Lung (tissue), 17 donors: ENCODE measurements at places on chromosomes 16 and 17. TPM values are rescaled to one million over a fixed set of nuclear protein-coding genes. Genes with fewer than 3 reads are reported as not detected.

GRCh38 chr16:23920899-23921298 is 85.1 kb downstream of the PRKCB start:
- DNase-seq: no peak

KRT20 gene
- polyA plus RNA-seq: 0.24 TPM

DNA sequence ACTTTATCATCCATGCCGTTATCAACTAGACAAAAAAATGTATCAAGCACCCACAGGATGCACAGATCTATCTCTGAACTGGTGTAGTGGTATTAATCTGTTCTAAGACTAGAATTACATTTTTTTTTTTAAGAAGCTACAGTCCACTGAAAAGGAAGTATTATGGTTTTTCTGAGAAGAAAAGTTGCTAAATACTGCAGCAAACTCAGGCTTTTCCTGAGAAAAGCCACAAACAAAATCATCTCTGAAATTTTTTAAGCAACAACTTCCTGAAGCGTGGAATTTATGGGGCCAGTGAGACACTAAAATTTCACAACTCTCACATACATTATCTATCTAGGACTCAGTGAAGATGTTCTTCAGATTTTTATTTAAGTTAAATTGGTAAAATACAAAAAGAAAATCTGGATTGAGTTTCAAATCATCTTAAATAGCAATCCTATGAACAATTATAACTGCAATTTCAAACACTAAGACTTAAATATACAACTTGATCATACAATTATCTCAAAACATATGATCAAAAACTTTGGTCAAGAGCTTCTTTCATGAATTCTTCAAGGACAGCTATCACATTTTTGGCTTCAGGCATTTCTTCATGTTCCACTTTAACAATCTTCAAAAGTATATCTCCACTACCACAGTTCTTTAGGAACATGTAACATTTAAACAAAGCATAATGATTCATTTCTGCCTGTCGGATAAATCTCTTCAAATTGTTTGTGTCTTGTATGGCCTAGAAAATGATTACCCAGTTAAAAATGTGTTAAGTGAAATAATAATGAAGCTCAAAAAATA is 10.5 kb downstream of the C17orf75 start:
- no peak for DNase-seq

DNA sequence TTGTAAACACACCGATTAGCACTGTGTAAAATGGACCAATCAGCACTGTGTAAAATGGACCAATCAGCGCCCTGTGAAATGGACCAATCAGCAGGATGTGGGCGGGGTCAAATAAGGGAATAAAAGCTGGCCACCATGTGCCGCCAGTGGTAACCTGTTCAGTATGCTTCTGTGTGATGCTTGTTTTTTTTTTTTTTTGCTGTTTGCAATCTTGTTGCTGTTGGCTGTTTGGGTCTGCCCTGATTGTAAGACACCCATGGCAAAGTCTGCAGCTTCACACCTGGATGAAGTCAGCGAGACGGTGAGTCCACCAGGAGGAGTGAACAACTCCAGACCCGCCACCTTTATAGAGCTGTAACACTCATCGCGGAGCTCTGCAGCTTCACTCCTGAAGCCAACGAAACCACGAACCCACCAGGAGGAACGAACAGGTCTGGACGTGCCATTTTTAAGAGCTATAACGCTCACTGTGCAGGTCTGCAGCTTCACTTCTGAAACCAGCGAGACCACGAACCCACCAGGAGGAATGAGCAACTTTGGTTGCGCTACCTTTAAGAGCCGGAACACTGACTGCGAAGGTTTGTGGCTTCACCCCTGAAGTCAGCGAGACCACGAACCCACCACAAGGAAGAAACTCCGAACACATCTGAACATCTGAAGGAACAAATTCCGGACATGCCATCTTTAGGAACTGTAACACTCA is 85.0 kb upstream of the MED9 start:
- no peak for DNase-seq

GRCh38 chr17:59046192-59046591 is 60.5 kb downstream of the TRIM37 start:
- no peak for DNase-seq

DNA sequence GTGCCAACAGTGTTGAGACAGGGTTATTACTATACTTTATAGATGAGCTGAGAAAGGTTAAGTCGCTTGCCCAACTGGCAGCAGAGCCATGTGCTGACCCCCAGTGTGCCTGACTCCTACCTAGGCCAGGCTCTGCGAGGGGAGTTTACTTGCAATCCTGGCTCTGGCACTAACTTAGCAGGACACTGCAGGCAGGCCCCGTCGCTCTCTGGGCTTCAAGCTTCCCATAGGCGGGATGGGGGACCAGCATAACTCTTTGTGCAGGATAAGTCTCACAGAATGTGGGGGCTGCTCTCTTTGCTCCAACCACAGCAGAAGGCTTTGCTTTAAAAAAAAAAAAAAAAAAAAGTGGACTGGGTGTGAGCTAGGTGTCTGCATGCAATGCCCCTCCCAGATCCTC is 102.7 kb downstream of the GNAO1 start:
- no peak for DNase-seq

USP31 gene
- 3.4 TPM for polyA plus RNA-seq

DNA sequence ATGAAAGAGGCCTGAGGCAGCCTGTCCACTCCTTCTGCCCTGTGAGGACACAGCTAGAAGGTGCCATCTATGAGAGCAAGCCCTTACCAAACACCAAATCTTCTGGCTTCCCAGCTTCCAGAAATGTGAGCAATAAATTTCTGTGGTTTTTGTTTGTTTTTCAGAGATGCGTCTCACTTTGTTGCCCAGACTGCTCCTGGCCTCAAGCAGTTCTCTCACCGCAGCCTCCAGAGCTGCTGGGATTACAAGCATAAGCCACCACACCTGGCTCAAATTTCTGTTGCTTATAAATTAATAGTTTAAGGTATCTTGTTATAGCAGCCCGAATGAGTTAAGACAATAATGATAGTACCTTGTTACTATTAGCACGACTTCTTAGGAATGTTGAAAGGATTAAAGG is 12.5 kb upstream of the SLC16A11 start:
- DNase-seq: no peak

IGF2BP1 gene
- polyA plus RNA-seq: 0.06 TPM

GRCh38 chr17:78780335-78780734 is 1.7 kb downstream of the CYTH1 start:
- DNase-seq: no peak

ZNF287 gene
- 4.6 TPM for polyA plus RNA-seq

MYO15A gene
- 2.7 TPM for polyA plus RNA-seq

- no peak for DNase-seq
Observed at GRCh38 chr16:5903153-5903552, 805.6 kb upstream of the EEF2KMT start.

DNA sequence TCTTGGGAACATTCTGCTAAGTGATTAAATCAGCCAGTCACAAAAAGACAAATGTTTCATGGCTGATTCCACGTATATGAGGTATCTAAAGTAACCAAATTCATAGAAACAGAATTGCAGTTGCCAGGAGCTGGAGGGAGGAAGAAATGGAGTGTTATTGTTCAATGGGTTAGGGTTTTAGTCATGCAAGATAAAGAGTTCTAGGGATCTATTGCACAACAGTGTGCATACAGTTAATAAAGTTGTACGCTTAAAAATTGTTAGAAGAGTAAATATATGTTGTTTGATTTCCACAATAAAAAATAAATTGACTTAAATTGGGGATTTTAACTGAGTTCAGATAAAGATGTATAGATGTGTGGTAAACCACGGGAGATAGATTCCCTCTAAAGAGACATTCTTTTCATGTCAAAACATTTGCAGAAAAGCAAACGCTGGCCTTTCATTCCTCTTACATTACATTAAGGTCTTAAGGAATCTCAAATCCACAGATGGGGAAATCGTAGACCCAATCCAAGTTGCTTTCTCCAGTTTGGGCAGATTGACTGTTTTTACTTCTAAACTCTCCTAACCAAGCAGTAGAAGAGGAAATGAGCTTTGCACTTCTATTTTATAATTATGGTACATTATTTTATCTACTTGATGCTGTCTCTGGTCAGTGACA is 4.6 kb downstream of the PRDM7 start:
- no peak for DNase-seq

PPM1E gene
- 0.22 TPM for polyA plus RNA-seq
